NK-92 treated with Interleukin-12 subunit alpha and Interleukin-12 subunit beta, amount 100 ng/mL, for 24 hours (cell line): ENCODE measurements at places on chromosomes 1 and 21.

- DNase-seq: no peak
Measured at GRCh38 chr1:221696027-221696426, 45.9 kb downstream of the DUSP10 start.

DNA sequence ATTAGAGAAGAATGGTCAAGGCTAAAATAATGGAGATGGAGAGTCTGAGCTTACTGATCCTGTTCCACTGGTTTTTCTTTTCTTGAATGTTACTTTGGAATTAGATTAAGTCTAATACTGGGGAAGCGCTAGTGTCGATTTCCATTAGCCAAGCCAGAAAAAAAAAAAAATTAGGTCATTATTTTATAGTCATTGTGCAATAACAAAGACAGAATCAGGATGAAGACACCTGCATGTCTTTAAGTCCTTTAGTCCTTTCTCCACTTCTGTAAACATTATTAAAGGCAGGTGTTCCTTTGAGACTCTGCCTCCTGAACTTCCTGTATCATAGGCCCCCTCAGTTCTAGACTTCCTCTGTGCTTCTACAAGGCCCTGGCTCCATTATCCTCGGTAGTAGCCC lies 42.8 kb downstream of the MYSM1 start:
- DNase-seq: no peak

DNA sequence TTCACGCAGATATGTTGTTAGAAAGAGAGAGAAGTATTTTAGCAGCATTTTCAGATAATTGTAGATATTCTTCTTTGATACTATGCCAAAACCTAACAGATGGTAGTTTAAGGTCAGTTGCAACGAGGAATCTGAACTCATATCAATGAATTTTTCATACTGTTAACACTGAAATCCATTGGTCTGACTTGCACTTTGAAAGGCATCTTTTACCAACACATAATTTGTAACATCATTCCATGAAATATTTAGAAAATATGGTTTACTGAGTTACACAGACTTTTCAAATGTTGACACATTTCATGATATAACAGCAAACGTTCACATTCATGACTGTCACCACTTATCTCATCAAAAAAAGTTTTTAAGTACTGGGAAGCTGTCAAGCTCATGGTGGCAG lies 4.6 kb downstream of the ACBD6 start:
- DNase-seq: no peak

- DNase-seq: no peak
Measured at GRCh38 chr1:246801241-246802020, 77.2 kb downstream of the SCCPDH start.

DNA sequence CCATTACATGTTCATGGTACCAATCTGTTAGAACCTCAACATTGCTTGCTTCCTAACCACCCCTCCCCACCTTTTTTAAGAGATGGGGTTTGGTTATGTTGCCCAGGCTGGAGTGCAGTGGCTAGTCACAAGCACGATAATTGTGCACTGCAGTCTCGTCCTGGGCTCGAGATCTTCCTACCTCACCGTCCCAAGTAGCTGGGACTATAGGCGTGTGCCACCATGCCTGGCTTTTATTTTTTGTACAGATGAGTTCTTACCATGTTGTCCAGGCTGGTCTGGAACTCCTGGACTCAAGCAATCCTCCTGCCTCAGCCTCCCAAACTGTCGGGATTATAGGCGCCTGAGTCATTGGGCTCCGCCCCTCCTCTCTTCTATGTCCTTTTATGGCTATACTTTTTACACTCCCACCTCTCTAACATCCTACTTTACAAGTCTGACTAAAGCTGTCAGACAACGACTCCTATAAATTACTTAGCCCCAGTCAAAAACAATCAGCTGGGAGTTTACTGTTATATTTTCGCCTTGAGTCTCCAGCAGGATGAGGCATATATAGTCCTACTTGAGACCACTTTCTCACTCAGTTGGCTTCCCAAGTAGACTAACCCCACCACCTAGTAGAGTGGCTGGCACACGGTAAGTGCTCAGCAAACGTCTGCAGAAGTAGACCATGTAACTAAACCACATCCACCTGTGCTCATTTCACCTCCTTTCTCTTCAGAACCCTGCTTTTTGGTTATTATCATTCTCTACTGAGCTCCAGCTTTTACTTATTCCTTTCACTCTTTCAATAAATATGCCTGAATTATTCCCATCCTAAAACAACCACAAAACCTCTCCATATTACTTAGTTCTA lies 13.8 kb downstream of the ENSA start:
- no peak for DNase-seq
